Peyer's patch (tissue), 4 donors: ENCODE measurements at places on chromosomes 7 and 10.
A peak's percentile ranks its signal among the peaks of the same experiment; 100 is the strongest.

DNA sequence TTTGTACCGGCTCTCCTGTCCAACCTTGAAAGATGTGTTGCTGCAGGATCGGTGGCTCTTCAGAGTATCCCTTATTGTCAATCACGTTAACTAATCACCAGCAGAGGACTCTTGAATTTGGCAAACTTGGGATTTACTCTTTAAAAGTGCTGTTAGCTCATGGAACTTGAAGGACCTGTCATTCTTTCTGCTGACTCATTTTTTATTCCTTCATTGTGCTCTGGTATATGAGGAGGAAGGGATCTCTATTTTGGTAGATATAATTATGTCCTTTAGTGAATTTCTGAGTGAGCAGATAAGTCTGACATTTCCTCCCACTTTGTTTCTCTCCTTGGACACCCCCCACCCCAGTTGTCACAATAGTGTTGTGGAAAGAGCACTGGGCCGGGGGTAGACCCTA lies 175.1 kb upstream of the HDAC9 start:
- DNase-seq = no peak
- H3K36me3 ChIP-seq = no peaks in the 10 kb centered on the region
- H3K4me3 ChIP-seq = no peak overlapping the region
- no peak overlapping the region for H3K27ac ChIP-seq
- no peaks in the 10 kb centered on the region for H3K27me3 ChIP-seq
- H3K4me1 ChIP-seq = no peaks in the 10 kb centered on the region

GRCh38 chr7:129498021-129498420 lies 4.3 kb upstream of the SMKR1 start:
- peaks cover 5% of the 10 kb centered on the region for H3K4me1 ChIP-seq
- no peak overlapping the region for H3K4me3 ChIP-seq
- no peak overlapping the region for H3K27ac ChIP-seq
- DNase-seq = no peak

- no peak overlapping the region for H3K4me3 ChIP-seq
- H3K27ac ChIP-seq = no peak overlapping the region
- DNase-seq = no peak
- H3K27me3 ChIP-seq = no peaks in the 10 kb centered on the region
- H3K36me3 ChIP-seq = no peaks in the 10 kb centered on the region
- H3K4me1 ChIP-seq = no peaks in the 10 kb centered on the region
Observed at GRCh38 chr7:132272763-132273371, 303.4 kb downstream of the PLXNA4 start.

DNA sequence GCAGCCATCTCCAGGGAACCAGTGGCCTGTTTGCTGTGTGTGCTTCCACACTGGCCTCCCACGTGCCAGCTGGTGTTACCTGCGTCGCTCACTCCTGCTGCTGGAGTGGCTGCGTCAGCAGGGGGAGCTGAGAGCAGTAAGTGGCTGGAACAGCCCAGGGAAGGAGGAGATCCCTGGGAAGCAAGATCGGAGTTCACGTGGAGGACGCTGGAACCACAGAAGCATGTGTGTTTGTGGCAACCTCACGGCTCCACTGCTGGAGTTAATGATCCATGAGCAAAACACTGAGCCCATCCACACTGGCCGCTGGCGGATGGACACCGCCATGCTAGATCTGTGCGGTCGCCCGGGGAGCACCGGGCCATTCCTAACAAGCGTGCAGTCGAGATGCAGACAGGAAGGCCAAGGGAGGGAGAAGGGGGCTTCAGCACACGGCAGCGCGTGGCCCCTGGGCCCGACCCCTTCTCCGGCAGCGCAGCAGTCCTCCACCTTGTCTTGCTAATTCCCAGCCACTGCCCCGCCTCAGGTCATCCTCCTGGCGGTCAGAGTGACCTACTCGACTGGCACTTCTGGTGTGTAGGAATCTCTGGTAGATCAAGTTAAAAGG lies 68.5 kb upstream of the EEPD1 start:
- H3K4me1 ChIP-seq = no peaks in the 10 kb centered on the region
- H3K36me3 ChIP-seq = no peaks in the 10 kb centered on the region
- peak; percentile 84 for DNase-seq
- no peak overlapping the region for H3K27ac ChIP-seq
- H3K4me3 ChIP-seq = no peak overlapping the region

- no peaks in the 10 kb centered on the region for H3K36me3 ChIP-seq
- DNase-seq = no peak
- H3K27me3 ChIP-seq = no peaks in the 10 kb centered on the region
Observed at GRCh38 chr7:94115316-94115715, 111.2 kb upstream of the BET1 start.

- DNase-seq = no peak
- no peaks in the 10 kb centered on the region for H3K4me1 ChIP-seq
- H3K36me3 ChIP-seq = no peaks in the 10 kb centered on the region
- no peak overlapping the region for H3K27ac ChIP-seq
Observed at GRCh38 chr7:84060000-84060399, 134.6 kb downstream of the SEMA3A start.

DNA sequence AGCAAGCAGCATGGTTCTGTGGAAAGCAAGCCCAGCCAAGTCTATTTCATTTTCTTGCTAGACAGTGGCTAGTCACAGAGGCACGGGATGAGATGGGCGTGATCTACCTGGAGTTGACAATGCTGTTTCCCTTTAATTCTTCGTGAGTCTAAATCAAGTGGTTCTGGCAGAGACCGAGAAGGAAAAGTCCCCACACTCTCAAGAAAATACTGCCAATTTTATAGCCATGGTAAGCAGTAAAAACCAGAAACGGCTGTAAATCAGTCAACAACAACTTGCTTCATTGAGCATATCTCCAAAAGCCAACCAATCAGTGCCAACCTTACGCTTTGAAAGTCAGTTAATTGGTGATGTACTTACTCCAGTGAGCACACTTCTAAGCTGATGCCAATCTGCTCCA lies 223.4 kb downstream of the SEC23IP start:
- H3K27me3 ChIP-seq = no peaks in the 10 kb centered on the region
- H3K27ac ChIP-seq = no peak overlapping the region
- no peak for DNase-seq
- no peaks in the 10 kb centered on the region for H3K36me3 ChIP-seq
- H3K4me3 ChIP-seq = no peak overlapping the region

DNA sequence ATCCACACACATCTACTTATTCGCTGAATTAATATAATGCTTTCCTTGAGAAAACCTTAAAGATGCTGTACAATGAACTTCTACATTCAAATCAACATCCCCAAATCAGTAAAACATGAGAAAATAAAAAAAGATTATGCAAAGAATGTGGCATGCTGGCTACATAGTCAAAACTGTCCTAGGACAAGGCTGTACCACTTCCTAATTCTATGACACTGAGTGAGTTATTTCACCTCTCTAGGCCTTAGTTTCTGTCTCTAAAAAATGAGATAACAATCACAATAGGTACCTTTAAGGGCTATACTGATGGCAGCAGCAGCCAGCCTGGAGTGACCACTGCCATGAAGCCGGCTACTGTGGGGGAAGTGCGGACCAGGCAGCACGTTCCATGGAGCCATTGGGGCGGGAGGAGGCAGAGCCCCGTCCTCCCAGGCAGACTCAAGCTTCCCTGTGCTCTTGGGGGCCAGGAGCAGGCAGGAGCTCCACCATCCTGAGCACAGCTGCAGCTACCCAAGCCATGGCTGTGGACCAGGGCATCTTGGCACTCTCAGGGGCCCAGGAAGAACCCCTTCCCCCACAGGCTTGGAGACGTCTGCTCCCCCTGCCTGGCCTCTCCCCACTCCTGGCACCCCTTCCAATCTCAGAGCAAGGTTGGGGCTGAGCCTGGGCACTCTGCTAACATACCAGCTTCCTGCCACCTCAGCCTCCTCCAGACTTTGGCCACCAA lies 110.2 kb downstream of the ELAPOR2 start:
- no peaks in the 10 kb centered on the region for H3K4me1 ChIP-seq
- no peak overlapping the region for H3K4me3 ChIP-seq
- no peaks in the 10 kb centered on the region for H3K27me3 ChIP-seq

DNA sequence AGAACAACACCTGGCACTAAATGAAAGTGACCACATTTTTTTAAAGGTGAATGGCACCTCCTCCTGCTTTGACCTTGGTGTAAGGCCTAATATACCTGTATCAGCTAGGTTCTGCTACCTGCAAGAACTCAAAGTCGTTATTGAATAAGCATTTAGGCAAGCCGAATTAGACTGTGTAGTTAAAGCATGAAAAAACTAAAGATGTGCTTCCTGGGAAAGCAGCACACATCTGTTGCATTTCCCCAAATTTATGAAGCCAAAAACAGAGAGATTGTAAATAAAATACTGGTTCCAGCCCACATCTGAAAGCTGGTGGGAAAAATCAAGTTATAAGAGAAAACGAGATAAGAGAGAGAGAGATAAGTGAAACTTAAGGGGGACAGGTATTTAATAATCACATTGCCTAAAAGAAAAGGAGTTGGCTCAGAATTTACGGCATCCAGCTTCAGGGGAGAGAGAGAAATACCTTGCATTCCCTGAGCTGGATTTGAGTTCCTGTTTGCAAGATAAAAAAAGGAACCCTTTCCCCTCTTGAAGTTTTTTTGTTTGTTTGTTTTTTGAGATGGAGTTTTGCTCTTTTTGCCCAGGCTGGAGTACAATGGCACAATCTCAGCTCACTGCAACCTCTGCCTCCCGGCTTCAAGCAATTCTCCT lies 1.8 kb upstream of the XPNPEP1 start:
- H3K27ac ChIP-seq = no peak overlapping the region
- DNase-seq = no peak
- H3K36me3 ChIP-seq = no peaks in the 10 kb centered on the region
- H3K4me3 ChIP-seq = no peak overlapping the region
- no peaks in the 10 kb centered on the region for H3K27me3 ChIP-seq
- no peaks in the 10 kb centered on the region for H3K4me1 ChIP-seq

- H3K27ac ChIP-seq = no peak overlapping the region
- no peaks in the 10 kb centered on the region for H3K27me3 ChIP-seq
- no peak overlapping the region for H3K4me3 ChIP-seq
- H3K4me1 ChIP-seq = no peaks in the 10 kb centered on the region
Observed at GRCh38 chr7:135232087-135232486, 1.6 kb upstream of the STRA8 start.

DNA sequence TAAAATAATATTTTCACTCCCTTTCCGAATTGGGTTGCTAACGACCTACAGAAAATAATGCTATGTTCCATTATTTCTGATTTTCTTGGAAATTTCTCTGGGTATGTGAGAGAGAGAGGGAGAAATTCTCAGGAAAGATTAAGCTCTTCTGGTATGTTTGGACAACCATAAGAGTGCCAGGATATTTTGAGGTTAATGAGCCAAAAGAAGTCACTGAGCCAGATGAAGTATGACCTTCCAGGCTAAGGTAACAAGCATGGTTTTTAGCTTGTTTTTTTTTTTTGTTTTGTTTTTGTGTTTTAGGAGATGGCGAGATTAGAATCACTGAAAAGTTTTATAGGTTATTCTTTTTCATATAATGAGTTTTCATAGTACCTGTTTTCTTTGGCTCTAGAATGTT lies 171.0 kb upstream of the FOXP2 start:
- no peaks in the 10 kb centered on the region for H3K36me3 ChIP-seq
- H3K27me3 ChIP-seq = no peaks in the 10 kb centered on the region
- no peak overlapping the region for H3K27ac ChIP-seq
- H3K4me1 ChIP-seq = no peaks in the 10 kb centered on the region

DNA sequence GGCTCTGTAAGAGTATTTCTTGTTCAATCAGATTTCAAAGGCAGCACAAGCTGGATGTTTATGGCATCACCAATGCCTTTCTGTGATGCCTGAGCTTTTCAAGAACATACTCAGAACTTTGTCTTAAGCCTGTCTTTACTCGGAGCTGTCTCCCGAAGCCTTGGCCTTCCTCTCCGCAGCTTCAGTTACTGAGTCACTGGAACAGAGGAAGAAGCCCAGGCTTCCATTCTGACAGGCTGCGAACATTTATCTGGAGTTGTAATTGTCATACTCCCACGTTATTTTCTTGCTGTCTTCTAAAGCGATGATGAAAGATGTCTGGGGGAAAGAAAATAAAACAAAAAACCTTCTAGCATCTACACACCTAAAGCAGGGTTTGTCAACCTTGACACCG lies 43.9 kb downstream of the GRK5 start:
- no peak for DNase-seq
- H3K4me1 ChIP-seq = peaks cover 8% of the 10 kb centered on the region
- H3K36me3 ChIP-seq = no peaks in the 10 kb centered on the region
- H3K4me3 ChIP-seq = no peak overlapping the region
- H3K27ac ChIP-seq = peak overlapping the region; percentile 80

- no peaks in the 10 kb centered on the region for H3K36me3 ChIP-seq
- no peaks in the 10 kb centered on the region for H3K27me3 ChIP-seq
- DNase-seq = no peak
- H3K4me3 ChIP-seq = no peak overlapping the region
- no peaks in the 10 kb centered on the region for H3K4me1 ChIP-seq
Observed at GRCh38 chr10:6753644-6754043, 173.6 kb upstream of the PRKCQ start.

DNA sequence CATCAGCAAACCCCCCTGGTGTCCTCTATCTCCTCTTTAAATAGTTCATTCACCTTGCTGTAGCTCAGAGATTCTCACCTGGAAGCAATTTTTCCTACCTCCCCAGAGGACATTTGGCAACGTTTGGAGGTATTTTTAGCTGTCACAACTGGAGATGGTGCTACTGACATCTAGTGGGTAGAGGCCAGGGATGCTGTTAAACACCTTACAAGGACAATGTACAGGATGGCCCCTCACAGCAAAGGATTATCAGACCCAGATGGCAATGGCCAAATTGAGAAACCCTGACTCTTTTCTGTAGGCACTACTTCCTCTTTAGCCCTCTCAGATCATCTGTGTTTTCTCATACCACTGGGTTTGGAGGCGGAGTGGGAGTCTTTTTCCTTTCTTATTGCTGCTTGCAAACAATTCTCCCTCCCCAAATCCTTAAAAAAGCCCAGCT lies 13.2 kb upstream of the TRA2A start:
- no peak overlapping the region for H3K4me3 ChIP-seq
- no peak overlapping the region for H3K27ac ChIP-seq
- H3K36me3 ChIP-seq = no peaks in the 10 kb centered on the region
- no peaks in the 10 kb centered on the region for H3K4me1 ChIP-seq

DNA sequence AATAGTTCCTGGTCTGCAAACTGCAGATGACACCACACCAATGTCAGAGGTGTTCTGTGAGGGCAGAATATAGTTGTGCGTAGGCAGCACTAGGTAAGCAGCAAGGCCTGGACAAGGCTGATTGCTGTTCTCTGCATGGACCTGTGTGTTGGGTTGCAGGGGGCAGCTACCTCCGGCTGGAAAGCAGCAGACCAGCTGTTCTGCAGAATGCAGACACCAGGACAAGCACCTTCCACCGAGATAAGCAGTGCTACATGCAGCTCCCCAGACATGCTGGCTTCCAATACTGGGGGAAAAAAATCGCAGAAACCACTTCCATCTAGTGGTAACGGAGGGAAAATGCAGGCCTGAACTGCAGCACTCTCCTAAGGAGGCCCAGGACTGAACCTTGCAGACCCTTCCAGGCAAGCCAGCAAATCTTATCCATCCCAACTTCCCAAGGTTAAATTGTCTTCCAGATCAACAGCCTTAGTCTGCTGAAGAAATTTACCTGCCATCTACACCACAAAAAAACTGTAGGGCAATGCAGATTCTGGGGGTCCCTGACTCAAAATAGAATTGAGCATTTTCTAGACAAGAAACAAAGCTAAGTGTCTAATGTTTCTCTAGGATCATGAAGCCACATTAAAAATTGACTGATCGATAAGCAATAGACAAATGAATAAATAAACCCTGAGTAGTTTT lies 50.5 kb upstream of the COBL start:
- H3K36me3 ChIP-seq = no peaks in the 10 kb centered on the region
- H3K4me1 ChIP-seq = no peaks in the 10 kb centered on the region
- no peak overlapping the region for H3K27ac ChIP-seq
- H3K27me3 ChIP-seq = no peaks in the 10 kb centered on the region
- DNase-seq = peak; percentile 54
